Fibroblast of gingiva (primary cell): ENCODE measurements at places on chromosomes 5 and 9.
A peak's percentile ranks its signal among the peaks of the same experiment; 100 is the strongest.

- peak; percentile 86 for DNase-seq
Measured at GRCh38 chr5:15510092-15510491, 10.1 kb downstream of the FBXL7 start.

GRCh38 chr5:10563110-10563944, 543 bp upstream of the ANKRD33B start:
- DNase-seq = no peak

DNA sequence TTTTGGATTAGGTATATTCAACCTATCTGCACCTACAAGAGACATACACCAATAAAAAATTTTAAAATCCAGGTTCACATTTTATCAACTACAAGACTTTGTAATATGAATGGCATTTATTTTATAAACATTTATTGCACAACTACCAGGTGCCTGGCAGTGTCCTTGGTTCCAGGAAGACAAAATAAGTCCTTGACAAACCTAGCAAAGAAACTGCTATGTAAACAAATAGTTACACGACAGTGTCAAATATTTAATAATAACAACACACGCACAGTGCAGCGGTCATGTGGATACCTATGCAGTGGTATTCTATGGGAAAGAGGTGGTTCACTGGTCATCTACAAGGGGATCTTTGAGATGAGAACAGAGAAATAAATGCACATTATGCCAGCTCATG, 120.7 kb downstream of the MYO10 start:
- DNase-seq = no peak

- DNase-seq = no peak
Measured at GRCh38 chr5:132322266-132322665, 28.1 kb downstream of the SLC22A4 start.

- DNase-seq = no peak
Measured at GRCh38 chr9:76559286-76559685, 100.3 kb downstream of the GCNT1 start.

- DNase-seq = no peak
Measured at GRCh38 chr5:116035123-116035522, 2.9 kb downstream of the ARL14EPL start.

DNA sequence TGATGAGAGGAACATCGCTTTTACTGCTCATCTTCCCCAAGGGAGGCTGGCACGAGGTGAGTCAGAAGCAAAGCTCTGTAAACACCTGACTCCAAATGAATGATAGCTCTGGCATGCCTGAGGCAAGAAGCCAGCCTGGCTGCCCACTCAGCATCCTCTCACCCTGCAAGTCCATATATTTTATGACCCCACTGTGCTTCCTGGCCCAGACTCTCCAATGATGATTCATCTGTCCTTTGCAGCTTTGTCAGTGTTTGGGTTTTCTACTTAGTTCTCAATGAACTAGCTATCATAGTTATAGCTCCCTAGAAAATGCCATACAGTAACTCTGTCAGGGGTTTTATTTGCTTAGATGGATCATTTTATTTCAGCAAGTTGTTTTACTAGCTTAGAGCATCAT, 52.1 kb upstream of the FSTL4 start:
- DNase-seq = no peak

DNA sequence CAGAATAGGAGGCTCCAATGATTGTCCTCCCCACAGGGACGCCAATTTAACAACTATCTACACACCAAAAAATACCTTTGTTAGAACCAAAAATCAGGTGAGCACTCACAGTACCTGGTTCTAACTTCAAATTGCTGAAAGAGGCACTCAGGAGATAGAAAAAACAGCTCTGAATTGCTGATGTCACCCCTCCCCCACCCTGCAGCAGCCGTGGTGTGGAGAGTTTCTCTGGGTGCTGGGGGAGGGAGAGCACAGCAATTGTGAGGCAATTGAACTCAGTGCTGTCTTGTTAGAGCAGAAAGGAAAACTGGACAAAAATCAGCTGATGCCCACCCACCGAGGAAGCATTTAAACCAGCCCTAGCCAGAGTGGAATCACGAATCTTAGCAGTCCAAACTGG, 41.8 kb downstream of the TNFSF8 start:
- DNase-seq = no peak

- DNase-seq = peak; percentile 53
Measured at GRCh38 chr5:87411973-87412629, 629 bp downstream of the CCNH start.

GRCh38 chr9:2420543-2420942, 201.0 kb upstream of the VLDLR start:
- no peak for DNase-seq

DNA sequence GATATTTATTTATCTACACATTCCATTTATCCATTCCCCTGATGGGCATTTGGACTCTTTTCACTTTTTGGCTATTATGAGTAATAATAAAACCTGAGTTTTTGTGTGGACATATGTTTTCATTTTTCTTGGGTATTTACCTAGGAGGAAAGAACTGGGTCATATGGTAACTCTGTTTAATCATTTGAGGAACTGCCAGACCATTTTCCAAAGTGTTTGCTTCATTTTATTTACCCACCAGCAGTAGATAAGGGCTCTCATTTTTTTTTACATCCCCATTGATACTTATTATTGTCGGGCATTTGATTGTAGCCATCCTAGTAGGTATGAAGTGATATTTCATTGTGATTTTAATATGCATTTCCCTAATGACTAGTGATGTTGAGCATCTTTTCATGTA, 7.7 kb upstream of the PTPDC1 start:
- no peak for DNase-seq

- no peak for DNase-seq
Measured at GRCh38 chr5:116944183-116944582, 369.6 kb upstream of the SEMA6A start.

DNA sequence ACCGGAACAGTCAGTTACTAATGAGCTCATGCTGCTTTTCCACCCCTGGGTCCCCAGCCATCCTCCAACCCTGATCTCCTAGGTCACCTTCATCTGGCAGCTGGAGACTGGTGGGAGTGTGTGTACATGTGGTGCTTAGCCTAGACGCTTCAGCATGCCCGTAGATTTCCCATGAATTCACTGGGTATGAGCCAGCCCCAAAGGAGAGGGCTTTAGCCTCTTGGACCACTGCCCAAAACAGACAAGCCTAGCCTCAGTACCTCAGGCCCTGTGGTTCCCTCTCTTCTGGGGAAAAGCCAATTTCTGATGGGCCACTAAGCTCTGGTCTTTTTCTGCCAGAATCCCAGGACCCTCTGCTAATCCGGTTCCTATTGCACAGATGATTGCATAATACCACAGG, 48.0 kb upstream of the ASTN2 start:
- no peak for DNase-seq

DNA sequence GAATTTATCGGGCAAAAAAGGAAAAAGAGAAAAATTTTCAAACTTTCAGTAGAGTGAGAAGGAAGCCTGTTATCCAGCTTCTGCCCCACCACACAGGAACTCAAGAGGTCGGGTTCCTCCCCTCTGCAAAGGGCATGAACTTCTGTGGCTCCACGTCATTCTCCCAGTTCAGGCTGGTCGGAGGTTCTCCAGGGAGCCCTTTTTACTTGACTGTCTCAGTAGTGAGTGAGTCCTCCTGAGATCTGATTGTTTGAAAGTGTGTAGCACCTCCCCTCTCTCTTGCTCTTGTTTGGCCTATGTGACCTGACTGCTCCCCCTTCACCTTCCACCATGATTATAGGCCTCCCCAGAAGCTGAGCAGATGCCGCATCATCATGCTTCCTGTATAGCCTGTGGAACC, 9.7 kb downstream of the SPINK1 start:
- DNase-seq = no peak

GRCh38 chr9:114896344-114896743, 34.0 kb downstream of the TNFSF8 start:
- no peak for DNase-seq

DNA sequence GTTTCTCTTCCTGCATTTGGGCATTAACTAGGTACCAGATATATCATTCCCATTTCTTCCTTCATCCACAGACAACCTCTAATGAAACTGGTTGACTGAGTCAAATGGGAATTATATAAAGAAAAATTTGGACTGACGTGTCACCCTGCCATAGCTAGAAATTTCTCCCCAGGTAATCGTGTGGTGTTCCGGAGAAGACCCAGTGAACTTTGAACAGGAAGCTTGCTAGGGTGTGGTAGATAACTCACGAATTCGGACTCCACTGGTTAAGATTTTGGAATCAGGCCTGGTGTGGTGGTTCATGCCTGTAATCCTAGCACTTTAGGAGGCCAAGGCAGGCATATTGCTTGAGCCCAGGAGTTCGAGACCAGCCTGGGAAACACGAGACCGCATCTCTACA, 114.3 kb upstream of the OTULINL start:
- DNase-seq = no peak
